Stomach (tissue), 19 donors: ENCODE measurements at places on chromosomes 16 and 17.

DNA sequence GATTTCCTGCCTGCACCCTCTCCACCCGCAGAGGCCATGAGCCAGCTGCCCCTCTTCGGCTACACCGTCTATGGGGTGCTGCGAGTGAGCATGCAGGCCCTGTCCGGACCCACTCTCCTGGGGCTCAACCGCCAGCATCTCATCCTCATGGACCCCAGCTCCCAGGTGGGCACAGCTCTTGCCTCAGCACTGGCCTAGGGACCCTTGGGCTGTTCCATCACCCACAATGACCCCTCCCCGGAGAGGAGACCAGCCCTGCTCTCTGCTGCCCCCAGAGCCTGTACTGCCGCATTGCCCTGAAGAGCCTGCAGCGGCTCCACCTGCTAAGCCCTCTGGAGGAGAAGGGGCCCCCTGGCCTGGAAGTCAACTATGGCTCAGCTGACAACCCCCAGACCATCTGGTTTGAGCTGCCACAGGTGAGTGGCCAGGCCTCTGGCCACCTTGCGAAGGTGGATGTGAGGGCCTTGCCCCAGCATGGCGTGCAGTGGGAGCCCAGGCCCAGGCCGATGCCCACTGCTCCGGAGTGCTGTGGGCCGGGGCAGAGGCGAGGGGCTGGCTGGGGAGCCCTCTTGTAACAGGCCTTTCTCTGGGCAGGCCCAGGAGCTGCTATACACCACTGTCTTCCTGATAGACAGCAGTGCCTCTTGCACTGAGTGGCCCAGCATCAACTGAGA, 7.3 kb upstream of the SMIM5 start:
- DNase-seq = no peak

DNA sequence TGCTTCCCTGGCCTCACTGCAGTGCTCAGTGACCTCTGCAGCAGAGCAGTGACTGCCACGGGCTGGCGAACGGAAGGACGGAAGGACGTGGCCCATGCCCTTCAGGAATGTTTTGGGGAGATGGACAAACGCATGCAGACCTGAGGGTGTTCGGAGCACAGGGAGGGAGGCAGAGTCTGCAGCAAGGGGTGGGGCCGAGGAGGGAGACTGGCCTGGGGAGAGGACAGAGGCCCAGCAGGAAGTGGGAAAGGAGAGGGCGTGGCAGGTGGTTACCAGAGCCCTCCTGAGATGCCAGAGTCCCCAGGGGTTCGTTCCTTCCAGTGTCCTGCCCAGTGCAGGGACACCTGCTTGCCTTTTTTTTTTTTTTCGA, 21.9 kb downstream of the ADORA2B start:
- peak; percentile 48 for DNase-seq

GRCh38 chr17:21113049-21113690, 13.6 kb upstream of the DHRS7B start:
- DNase-seq = no peak

- peak; percentile 71 for DNase-seq
Measured at GRCh38 chr16:1770328-1771187, 785 bp downstream of the NME3 start.

GRCh38 chr17:13244513-13244912, 226.7 kb upstream of the ELAC2 start:
- no peak for DNase-seq

DNA sequence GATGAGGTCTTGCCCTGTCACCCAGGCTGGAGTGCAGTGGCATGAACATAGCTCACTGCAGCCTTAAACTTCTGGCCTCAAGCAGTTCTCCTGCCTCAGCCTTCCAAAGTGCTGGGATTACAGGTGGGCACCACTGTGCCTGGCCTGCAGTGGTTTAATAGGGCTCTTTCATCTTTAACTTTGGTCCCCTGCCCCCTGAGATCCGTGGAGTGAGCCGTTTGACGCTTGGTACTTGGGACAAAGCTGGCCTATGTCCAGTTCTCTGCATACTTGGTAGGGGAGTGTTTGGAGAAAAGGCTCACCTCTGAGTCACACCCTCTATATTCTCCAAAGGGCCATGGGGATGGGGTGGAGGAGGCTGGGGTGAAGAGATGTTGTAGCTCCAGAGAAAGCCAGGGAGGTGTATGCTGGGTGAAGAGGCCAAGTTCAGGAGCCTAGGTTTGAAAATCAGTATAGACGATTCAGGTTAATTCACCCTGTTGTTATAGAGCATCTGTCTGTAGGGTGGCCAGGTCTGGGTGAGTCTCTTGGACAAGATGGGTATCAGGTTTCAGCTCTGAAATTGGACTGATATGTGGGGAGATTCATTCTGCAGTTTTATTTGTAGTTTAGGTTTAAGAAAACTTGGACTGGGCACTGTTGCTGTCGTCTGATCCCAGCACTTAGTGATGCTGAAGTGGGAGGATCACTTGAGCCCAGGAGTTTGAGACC, 17.6 kb downstream of the ABCC1 start:
- peak; percentile 53 for DNase-seq

- no peak for DNase-seq
Measured at GRCh38 chr16:21084631-21085225, 65.9 kb downstream of the DNAH3 start.

- DNase-seq = no peak
Measured at GRCh38 chr16:57848181-57848580, 45.9 kb upstream of the KIFC3 start.

- no peak for DNase-seq
Measured at GRCh38 chr16:67764158-67764667, 42.1 kb downstream of the RANBP10 start.

GRCh38 chr16:69367980-69368379, 16.4 kb upstream of the TMED6 start:
- no peak for DNase-seq

DNA sequence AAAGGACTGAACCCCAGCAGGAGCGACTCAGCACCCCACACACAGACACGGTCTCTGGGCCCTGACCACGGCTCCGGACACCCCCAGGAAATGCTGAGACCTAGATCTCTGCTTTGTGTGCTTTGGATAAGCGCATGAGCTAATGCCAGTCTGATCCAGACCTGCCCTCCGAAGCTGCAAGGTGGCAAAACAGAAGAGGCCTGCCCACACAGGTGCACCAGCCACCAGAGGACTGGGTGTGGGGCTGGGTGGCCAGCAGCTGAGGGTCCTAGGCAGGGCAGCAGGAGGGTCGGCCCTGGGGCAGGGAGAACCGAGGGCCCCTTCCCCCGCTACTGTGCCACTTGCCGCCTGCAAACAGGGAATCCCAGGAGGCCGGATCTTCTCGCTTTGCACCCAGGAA, 30.7 kb upstream of the EIF1 start:
- DNase-seq = no peak

DNA sequence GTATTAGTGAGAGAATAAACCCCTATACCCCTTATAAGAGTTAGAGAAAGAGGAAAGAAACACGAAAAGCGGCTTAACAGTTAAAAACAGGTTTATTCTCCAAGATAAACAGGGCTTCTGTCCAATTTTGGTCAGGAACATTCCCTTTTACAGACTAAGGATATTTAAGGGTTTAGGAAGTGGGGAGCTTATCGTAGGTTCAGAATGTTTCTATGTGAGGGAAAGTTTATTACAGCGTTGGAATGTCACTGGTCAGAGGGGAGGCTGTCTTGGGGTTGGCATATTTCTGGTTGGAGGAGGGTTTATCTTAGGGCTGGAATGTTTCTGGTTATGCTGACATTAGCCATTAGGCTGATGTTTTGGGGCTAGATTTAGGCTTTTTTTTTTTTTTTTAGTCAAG, 34.1 kb upstream of the WWOX start:
- DNase-seq = no peak

DNA sequence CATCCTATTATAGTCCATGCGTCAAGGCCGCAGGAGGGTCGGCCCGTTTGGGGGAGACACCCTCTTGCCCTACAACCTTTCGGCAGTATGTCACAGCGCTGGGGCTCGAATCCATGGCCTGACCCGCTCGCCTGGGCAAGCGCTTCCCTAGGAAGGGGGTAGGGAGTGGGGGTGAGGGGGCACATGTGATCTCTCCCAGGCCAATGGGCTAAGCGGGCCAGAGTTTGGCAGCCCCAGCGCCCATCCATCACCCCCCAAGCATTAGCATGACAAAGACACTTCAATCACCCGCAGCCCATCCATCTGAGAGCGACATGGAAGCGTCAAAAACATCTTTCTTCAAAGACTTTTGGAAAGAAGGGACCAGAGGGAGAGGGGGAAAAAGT, at the start of gene HOXB1:
Gene HOXB1, minus strand, starts transcription at position 125 of the 386 bp plus-strand sequence. Its CDS starts 107 bp downstream, at position 18.
- DNase-seq = no peak

- DNase-seq = no peak
Measured at GRCh38 chr17:7460850-7461660, 16.2 kb downstream of the CHRNB1 start.

DNA sequence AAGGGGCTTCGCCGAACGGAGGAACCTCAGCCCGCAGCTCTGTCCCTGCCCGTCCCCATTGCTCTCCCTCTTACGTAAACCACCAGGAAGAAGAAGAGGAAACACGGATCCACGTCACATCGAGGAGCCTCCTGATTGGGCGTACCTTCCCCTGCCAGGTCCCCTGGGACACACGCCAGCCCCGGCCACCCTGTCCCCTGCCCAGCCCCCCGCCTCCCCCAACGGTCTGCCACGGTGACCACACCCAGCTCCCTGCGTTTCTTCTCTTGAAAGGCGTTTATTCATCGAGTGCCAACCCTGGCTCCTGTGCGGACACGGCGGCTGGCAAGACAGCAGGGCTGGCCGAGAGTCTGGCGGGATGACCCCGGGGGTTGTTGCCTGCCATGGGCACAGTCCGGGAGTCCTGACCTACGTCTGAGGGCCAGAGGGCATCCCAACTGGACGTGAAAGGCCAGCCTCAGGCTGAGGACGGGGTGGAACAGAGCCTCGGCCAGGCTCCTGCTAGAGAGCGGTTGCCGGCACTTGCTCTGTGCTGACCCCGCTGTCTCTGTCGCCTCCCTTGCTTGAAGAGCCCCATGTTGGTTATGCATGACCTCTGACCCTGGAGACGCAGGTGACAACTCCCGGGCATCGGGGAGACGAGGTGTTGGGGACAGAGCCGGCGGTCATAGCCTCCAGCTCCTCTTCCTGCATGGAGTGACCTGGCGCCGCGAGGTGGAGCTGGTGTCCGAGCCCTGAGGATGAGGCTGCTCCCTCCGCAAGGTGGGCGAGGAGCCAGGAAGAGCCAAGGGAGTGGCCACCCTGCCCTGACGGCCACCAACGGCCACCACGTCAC, 40.5 kb upstream of the ACSF3 start:
- DNase-seq = no peak

DNA sequence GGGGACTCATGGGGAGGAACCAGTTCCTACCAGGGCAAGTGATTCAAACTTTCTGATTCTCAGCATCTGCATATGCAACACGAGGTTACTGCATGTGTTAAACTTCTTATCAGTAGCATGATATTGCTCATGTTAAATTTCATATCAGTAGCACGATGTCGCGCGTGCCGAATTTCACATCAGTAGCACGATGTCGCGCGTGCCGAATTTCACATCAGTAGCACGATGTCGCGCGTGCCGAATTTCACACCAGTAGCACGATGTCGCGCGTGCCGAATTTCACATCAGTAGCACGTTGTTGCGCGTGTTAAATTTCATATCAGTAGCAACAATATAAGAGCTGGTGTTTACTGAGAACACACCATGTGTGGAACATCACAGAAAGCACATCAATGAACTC, 221.6 kb downstream of the GSG1L start:
- no peak for DNase-seq

GRCh38 chr17:4444782-4445473, 11.2 kb downstream of the SPNS3 start:
- peak; percentile 68 for DNase-seq

DNA sequence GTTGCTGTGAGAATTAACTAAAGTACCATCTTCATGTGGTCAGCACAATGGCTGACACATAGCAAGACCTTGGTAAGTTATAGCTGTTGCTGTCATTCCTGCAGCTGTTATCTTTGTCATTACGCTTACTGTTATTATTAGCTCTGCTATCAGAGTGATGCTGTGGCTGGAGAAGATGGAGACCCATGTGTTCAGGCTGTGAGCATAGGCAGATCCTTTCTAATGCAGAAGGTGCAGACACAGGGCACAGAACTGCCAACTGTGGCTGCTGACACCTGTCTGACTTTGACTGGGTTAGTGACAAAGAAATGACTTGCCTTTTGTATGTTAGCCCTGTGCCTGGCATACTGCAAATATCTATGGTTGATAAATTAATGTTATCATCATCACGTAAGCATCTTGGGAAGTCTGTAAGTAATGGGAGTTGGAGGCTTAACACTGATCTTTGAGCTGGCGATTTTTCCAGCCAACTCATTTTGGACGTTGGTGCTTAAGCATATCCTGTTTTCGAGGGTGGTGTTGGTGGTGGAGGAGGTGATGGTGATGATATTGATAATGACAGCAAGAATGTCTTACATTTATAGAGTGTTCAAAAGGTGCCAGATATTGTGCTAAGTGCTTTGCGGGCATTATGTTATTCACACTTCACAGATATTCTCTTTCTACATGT, 695.3 kb downstream of the WWOX start:
- no peak for DNase-seq

- peak; percentile 73 for DNase-seq
Measured at GRCh38 chr16:87062569-87063442, 254.4 kb downstream of the C16orf95 start.

DNA sequence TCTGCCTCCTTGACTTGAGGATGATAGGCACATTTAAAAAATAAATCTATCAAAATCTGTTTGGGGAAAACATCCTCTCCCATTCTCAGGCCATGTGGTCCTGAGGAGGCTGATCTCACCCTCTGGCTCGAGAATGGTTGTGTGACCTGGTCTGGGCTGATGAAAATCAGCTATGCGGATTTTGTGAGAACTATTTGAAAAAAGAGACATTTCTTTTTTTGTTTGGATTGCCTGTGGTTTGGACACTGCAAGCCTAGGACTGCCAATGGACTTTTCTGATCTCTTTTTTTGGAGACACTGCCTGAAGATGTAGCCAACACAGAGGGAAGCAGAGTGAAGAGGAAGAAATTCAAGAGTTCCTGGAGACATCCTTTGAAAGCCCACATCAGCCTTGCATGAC, 145.9 kb downstream of the HS3ST3B1 start:
- no peak for DNase-seq

- no peak for DNase-seq
Measured at GRCh38 chr16:48014349-48015135, 141.3 kb downstream of the ABCC12 start.

DNA sequence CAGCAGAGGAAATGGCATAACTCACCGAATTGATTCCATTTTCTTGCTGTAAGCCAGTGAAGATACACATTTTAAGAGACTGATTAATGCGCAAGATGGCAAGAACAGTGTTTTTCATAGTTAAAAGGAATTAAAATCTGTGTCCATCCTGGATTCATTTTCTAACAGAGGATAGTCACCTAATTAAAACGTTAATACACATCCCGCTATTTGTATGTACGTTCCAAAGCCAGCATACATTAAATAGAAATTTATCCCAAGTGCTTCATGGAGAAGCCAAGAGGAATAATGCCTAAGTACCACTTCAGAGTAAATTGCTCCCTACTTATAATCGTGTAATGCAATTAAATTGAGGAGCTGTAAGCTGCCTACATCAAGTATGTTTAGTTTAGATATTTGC, 49.9 kb downstream of the RBFOX1 start:
- no peak for DNase-seq

GRCh38 chr17:19341641-19342610, 20.6 kb downstream of the B9D1 start:
- no peak for DNase-seq

- peak; percentile 82 for DNase-seq
Measured at GRCh38 chr17:42673885-42674754, 2.7 kb downstream of the PLEKHH3 start.
